Substantia nigra (tissue), 51 donors: ENCODE measurements at places on chromosomes 13 and 19.

DNA sequence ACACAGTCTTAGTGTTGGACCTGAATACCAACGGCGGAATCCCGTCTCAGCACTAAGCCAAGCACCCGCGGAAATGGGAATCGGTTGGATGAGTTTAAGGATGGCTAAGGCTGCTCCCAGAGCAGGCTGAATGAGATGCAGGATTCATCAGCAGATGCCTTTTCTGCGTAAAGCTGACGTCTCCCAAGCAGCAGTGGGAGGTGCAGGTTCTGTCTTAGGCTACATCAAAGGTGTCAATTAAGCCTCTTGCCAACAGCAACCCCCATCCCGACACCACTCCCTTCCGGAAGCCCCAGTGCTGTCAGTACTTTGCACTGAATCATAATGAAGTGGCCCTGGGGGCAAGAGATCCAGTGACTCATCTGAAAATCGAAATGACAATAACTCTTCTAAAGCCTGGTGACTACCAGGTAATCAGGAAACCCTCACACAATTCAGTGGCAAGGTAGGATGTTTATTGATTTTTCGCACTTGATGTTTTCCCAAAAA is 275.6 kb downstream of the DCLK1 start:
- DNase-seq: no peak

GRCh38 chr19:40774916-40775631 is at the start of gene MIA:
MIA (plus strand) TSS chr19:40775521; CDS start chr19:40775543, 22 bp downstream.
- no peak for DNase-seq

- no peak for DNase-seq
Observed at GRCh38 chr19:7917267-7918061, 2.7 kb upstream of the SNAPC2 start.

DNA sequence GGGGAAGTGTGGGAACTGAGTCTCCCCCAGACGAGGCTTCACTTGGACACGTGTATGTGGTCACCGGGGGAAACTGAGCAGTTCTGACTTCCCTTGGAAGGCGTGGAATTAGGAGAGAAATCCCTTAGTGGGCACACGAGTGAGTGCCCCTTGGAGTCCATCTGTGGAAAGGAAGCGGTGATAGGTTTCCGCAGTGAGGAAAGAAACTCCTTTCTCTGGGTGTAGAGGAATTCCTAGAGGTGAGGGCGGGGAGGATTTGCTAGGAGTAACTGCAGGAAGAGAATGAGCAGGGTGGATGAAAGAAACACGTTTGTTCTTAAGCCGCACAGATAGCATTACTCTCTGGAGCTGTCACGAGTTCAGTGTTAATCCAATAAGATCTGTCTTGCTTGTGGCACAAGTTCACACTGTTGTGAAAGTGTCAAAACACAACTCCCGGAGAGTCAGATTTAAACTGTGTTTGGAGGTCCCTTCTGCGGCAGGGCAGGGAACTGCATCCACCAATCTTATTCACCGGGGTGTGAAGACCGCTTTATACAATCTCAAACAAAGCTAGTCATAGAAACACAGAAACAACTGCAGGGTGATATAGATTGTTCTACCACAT is 1.2 kb downstream of the KL start:
- DNase-seq: no peak

- no peak for DNase-seq
Observed at GRCh38 chr13:43298816-43299215, 275.4 kb downstream of the DNAJC15 start.

GRCh38 chr19:10535613-10536012 is 8.1 kb upstream of the ATG4D start:
- DNase-seq: no peak

DNA sequence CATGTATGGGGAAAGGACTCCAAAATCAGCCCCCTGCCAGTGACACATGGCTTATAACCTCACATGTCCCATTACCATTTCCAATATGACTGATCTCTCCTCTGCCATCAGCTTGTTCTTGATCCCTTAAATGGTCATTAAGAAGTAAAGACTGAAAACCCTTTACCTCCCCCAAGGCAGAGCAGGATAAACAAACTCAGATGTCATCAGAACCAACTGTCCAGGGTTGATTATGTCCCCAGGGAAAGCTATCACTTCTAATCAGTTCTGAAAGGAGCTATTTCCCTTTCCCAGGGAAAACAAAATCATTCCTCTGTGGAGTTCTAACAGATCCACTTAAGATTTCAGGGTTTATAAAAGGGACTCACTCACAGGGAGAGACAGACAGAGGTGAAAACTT is 350.9 kb downstream of the SUCLA2 start:
- no peak for DNase-seq

GRCh38 chr19:6216236-6216995 is 63.4 kb downstream of the MLLT1 start:
- DNase-seq: no peak

DNA sequence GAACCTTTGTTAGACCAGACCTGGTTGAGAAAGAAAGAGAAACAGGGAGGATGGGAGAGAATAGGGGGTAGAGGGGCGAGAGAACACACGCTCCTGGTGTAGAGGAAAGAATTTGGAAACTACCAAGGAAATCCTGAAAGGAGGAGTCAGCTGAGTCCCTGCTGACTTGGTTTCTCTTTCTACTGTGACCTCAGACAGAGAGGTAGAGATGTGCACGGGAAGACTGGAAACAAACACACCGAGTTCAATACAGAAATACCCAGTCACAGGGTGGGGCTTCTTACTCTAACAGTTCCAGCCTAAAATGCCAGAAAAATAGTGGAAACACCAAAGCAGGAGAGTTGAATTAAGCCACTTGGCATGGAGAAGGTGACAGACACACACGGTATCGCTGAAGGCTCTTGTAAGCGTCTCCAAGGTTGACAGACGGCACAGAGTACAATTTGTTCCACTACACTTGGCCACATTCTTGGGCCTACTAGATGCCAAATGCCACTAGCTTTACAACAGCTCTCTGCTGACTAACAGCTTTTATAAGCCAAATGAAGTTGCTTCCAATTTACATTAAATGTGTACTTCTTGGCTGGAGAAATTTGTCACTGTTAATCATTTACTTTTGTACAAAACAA is 28.1 kb downstream of the LATS2 start:
- no peak for DNase-seq

DNA sequence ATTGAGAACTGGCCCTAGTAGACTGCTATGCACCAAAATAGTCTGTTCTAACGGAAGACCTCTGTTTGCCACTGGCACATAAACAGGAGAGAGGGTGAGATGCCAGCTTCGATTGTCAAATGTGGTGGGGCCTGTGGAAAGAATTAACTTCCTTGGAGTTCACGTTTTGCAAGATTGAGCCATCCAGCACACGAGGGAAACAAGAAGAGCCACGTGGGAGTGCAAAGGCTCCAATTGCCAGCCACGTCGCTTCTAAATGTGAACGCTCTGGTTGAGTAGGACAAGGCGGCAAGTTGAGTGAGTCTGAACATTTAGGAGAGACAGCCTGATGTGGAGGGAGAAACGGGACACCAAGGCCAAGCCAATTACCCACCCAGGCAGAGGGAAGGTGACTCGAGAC is 409.1 kb downstream of the FGF9 start:
- DNase-seq: no peak

- DNase-seq: no peak
Observed at GRCh38 chr19:17327654-17328516, 6.8 kb downstream of the ANO8 start.

DNA sequence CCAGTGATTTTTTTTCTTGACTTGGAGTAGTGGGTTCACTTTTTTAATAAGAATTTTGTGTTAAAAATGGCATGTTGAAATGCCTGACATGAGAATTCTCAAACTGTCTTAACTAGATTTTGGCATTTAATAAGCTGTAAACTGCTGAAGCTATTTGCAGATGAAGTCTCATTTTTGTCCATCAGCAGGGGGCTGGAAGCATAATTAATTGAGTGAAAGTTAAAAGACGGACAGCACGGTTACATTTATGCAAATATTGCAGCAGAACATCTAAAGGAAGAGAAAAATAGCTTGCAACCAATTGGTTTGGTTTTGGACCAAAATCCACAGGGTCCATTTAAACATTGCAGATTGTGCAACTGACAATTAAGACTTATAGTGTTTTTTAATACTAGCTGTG is 837.3 kb upstream of the KLHL1 start:
- no peak for DNase-seq

DNA sequence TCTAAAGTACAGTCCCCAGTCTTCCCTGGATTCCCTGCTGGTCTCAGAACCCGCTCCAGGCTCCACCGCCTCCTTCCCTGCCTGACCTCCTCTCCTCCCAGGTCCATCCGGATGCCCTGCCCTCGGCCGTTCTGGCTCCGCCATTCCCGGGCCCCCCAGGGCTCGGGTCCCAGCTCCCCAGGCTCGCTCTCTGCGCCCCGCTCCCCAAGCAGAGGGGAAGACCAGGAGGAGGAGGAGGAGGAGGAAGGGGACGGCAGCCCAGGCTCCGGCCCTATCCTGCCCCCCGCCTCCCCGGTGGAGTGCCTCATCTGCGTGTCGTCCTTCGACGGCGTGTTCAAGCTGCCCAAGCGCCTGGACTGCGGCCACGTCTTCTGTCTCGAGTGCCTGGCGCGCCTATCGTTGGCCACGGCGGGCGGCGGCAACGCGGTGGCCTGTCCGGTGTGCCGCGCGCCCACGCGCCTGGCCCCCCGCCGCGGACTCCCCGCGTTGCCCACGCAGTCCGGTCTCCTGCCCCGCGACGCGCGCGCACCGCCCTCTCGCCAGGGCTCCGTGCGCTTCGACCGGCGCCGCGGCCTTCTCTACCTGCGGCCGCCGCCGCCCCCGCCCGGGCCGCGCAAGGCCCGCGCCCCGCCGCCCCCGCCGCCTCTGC is 647 bp downstream of the RNF225 start:
- no peak for DNase-seq

DNA sequence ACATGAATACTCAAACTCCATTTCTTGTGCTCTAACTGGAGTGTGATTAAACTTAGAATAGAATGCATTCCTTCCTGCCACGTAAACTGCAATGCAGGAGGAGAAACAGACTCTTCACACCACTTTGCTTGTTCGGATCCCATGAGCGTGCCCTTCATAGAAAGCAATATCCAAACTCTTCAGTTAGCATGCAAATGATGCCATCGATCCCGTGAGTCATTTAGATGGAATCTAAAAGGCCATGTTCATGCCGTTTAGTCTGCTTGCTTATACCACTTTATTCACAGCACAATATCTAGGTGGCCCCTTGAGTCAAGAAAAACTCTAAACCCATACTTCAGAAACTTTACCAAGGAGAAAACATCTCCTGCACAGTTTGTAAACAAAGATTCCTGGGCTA is 225.8 kb downstream of the OXGR1 start:
- no peak for DNase-seq

DNA sequence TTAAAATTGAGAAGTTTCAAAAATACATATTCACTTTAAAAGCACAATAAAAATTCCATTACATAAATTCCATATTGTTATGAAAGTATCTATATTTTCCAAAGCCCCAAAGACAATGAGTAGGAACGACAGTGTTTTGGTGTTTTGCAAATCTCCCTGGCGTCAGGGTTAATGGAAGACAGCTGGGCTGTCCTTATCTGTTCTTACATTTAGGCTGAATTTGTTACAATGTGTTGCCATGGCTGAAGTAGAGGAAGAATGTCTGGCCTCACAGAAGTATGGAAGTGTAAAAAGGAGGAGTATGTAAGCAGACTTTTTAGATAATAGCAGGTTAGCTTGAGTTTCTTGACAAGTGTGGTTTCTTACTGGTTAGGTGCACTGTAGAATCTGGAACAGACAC is 124.4 kb upstream of the SPATA13 start:
- no peak for DNase-seq

- no peak for DNase-seq
Observed at GRCh38 chr19:40723661-40724254, 6.8 kb downstream of the ITPKC start.

DNA sequence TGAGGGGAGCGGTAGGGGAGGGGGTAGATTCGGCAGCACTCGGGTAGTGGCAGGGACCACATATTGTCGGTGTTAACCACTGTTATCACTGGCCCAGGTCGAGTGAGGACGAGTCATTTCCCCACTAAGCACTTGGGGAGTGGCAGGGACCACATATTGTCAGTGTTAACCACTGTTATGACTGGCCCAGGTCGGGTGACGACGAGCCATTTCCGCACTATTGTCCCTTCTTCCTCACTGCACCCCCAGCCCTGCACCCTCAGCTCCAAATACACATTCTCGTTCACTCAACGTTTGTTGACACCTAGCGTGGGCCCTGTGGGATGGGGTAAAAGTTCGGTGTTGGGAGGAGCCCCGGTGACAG is 467 bp upstream of the CLN5 start:
- peak; percentile 52 for DNase-seq
